ENCODE measurements at places on chromosomes 5 and 9.

- no peak for DNase-seq
Measured at GRCh38 chr9:38063363-38063707, 5.7 kb downstream of the SHB start.

DNA sequence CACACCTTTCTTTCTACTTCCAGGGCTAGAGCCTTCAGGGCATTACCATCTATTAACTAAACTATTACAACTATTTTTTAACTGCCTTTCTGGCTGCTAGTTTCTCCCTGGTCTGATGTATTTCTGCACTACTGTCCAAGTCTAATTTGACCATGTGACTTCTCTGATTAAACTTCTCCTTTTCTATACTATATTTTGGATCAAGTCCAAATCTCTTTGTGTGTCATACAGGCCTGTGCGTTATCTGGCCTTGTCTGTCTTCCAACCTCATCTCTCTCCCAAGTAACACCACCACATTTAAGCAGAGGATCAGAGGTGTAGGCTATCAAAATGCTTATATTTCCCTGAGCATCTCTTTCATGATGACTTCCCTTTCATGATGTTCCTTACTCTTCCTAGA is 47.2 kb upstream of the OR13F1 start:
- no peak for DNase-seq

DNA sequence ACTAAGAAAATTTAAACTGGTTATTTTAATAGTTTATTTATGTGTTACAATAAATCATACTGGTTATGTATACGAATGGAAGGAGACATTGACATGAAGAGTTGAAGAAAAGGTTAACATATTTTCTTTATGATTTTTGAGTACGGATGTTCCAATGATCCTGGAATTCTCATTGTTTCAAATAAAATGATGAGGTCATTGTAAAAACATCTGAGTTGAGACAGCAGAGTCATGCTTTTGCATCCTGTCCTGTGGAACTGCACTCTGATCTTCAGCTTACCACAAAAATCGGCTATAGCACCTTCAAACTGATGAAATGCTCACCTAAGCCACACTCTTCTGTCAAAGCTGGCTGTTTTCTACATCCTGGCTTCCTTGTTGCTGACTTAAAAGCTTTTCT is 67.8 kb downstream of the PTCD2 start:
- peak; percentile 67 for DNase-seq

GRCh38 chr5:152439791-152440190 is 34.7 kb upstream of the NMUR2 start:
- DNase-seq: no peak

DNA sequence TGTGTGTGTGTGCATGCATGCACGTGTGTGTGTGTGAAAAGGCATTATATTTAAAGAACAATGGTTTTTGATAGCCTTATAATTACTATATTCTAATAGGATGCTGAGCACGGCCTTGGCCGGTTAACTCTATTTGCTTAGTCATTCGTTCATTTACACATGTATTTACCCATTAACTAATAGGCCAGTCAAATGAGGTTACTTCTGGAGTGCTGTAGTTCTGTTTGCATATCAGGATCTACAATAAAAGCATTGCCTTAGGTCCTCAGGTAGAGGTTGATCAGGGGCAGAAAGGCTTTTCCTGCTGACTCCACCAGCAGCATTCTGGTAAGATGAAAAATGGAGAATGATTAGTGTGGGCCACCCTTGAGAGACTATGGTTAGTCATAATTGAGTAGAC is 219.0 kb downstream of the COMMD10 start:
- DNase-seq: no peak

GRCh38 chr9:93116072-93116961 is 17.7 kb downstream of the NINJ1 start:
- DNase-seq: no peak

GRCh38 chr9:128249908-128250838 is 25.6 kb downstream of the GOLGA2 start:
- peak; percentile 37 for DNase-seq

GRCh38 chr5:60586307-60586901 is 113.6 kb downstream of the DEPDC1B start:
- DNase-seq: no peak

DNA sequence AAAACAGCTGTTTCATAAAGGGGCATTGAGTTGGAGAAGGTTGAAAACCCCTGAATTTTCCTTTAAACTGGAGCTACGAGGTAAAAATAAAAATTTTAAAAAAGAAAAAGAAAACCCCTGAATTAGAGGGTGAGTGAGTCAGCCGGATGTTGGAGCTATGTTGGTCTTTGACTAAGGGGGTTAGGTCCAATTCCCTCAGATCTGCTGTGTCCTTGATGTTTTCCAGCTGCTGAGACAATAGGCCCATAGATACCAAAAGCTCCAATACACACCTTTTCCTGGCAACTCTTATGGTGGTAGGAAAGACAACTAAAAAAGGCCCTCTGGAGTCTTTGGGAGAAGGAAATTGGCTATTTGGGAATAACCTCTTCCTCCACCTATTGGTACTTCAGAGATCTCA is 79.4 kb upstream of the SAP30L start:
- DNase-seq: no peak

DNA sequence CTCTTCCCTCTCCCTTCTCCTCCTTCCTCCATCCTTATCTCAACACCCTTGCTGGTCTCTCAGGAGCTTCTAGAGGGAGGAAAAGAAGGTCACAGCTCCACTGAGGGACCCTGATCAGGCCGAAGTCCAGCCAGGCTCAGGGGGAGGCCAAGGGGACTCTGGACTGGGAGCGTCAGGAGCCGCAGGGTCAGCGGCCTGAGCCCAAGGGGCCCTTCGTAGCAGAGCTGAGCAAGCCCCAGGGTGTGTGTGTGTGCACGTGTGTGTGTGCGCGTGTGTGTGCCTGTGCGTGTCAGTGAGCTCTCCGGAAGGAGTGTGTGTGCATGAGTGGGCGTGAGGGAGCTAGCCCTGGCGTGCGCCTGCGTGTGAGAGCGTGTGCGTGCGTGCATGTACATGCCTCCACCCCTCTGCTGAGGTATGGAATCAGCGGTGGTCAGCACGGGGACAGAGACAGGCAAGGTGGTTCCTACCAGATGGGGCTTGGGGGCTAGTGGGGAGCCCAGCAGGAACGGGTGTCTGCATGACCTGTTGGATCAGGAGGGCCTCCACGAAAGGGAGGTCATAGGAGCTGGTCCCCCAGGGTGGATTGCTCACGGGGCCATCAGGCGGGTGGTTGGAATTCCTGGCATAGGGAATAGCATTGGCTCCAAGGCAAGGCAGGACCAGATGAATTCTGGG is 10.0 kb upstream of the AGPAT2 start:
- no peak for DNase-seq

DNA sequence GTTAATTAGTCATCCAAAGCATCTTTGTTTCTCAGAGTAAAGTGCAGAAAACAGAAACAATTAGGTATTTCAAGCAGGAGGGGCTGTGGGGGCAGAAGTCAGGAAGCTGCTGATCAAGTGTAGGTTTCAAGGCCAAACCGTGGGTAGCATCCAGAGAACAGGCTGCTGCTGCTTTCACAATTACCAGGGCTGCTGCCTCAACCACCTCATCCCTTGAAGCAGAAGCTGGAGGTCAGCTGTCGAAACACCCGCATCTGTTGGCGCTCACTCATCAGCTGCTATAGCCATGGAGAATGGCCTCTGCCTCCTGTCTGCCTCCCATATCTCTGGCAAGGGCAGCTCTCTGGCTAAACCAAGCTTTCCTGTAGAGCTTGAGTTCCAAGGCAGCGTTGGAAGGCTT is 122.9 kb upstream of the OSMR start:
- DNase-seq: no peak
